ENCODE measurements at places on chromosomes 4 and X. TPM values are rescaled to one million over a fixed set of nuclear protein-coding genes. Genes with fewer than 3 reads are reported as not detected.

DNA sequence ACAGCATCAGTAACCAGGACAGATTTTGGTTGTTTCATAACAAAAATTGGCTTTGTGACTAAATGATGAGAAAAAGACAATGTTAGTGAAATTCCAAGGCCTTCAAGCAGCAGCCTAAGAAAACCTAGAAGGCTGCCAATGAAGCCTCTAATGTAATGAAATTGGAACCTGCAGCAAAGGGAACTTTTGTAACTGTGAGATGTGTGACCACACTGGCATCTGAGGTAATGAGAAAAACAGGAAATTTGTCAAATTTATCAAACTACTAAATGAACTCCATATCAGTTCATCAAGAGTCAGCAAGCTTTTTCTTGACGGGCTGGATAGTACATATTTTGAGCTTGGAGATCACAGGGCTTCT, 30.4 kb upstream of the EMCN start:
- H3K27ac ChIP-seq = no peak overlapping the region
- no peaks in the 10 kb centered on the region for H3K27me3 ChIP-seq
- no peak overlapping the region for H3K4me3 ChIP-seq

The NDNF gene
- 121 TPM for total RNA-seq

GRCh38 chr4:122276359-122276758, 102.5 kb upstream of the ADAD1 start:
- no peak for DNase-seq
- H3K4me1 ChIP-seq = no peaks in the 10 kb centered on the region
- H3K27ac ChIP-seq = no peak overlapping the region
- peaks cover 6% of the 10 kb centered on the region for H3K36me3 ChIP-seq
- H3K4me3 ChIP-seq = no peak overlapping the region
- no peaks in the 10 kb centered on the region for H3K27me3 ChIP-seq

The ADH4 gene
- 0.18 TPM for total RNA-seq
